ENCODE measurements at places on chromosomes 3 and 15. TPM values are rescaled to one million over a fixed set of nuclear protein-coding genes. Genes with fewer than 3 reads are reported as not detected.

DNA sequence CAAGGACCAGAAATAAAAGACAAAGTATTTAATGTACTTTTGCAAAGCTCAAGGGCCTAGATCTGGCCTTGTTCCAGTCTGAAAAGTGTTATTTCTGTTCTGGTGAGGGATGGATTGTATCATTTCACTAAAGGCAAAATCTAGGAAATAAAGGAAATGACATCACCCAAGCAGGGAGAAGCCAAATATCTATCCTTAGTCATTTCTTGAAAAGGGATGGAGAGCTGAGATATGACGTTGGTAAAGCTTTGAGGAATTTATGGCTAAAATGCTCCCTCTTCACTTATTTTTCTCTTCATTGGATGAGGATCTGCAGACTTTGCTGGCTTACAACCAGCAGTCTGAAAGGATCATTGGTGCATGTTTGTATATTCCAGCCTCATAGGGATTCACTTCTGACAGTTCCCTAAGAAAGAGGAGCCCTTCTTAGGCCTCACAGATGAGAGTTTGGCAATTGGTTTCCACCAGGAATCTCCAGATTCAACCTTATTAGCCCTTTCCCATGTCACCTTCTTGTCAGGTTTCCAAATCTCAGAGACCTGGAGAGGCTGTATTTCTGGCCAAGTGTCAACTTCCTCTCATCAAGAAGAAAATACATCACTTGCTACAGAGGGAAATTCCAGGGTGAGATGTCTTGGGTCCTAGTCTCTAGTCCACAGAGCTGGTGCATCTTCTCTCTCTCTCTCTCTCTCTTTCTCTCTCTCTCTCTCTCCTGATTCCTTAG is 93.7 kb upstream of the BOC start:
- DNase-seq, result no peak

- no peak for DNase-seq
Observed at GRCh38 chr3:104561324-104561723, 805.4 kb upstream of the ALCAM start.

GRCh38 chr3:186162221-186162620 is 53.3 kb upstream of the ETV5 start:
- DNase-seq, result no peak

DNA sequence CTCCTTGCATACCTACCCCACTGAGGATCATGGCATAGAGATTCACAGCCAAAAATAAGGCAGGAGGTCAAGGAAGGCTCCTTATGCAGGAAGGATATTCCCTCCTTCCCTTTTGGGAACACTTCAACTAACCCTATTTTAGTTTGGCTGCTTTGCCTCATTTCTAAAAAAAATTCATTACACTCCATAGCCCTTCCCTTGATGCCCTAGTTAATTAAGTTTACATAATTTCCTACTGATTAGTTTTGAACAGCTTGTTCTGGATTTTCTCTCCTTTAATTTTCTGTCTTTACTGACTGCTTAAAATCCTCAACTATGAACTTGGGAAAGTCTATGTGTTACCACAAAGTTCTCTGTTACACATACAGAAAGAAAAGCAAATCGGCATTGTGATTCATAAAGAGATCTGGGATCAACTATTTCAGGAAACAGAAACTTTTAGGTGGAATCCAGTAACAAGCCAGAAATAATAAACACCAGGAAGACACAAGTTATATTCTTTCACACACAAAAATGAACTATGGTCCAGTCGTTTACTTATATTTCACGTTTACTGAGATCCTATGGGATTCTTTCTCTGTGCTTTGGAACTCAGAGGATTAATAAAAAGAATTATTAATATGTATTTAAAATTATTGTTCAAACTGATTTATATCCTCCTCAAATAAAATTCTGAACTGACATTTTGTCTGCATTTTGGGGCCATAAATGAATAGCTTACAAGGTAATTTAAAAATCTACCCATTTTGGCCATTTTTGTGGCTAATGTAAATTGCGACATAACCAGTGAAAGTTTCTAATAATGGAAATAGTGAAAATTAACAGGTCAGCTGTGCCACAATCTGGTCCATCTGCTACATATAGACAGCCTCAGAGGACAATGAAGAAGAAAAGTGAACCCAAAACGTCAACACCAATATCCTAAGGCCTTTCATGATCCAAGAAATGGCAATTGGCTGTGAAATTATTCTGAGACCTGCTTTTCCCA is 113.8 kb downstream of the FRMD5 start:
- DNase-seq, result no peak

GRCh38 chr3:96813820-96814650 is at the start of gene EPHA6:
Gene EPHA6, plus strand, starts transcription at chr3:96814594.
- DNase-seq, result peak; percentile 32

- DNase-seq, result peak; percentile 76
Observed at GRCh38 chr3:192444096-192444790, 283.1 kb downstream of the FGF12 start.

DNA sequence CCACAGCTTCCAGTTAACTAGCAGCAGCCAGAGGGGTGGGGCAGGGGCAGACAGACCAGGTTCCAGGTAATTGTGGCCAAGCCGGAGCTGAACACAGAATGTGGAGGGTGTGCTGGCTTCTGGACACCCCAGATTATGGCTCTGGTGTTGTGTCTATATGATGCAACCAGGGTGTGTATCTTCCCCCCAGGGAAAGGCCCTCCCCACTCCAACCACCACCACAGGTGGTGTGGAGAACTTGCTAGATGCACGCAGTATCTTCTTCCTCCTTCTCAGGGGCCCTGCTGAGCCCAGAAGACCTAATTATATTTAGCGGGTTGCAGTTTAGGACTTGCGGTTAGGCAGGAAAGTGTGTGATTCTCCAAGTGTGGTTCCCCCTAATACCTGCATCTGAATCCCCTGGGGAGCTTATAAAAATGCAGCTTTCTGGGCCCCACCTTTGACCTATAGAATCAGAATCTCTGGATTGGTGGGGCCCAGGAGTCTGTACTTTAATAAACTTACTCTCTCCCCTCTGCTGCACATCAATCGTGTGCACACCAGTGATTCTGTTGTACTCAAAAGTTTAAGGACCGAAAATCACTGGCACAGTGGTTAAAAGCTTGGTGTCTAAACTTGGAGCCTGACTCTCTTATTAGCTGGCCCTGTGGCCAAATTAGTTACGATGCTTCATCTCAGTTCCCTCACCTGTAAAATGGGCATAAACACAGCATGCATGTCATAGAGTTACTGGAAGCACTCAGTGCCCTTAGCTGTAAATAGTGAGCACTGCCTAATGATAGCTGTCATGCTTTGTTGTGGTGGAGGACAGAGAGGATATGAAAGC is 379.1 kb upstream of the PROK2 start:
- DNase-seq, result no peak

DNA sequence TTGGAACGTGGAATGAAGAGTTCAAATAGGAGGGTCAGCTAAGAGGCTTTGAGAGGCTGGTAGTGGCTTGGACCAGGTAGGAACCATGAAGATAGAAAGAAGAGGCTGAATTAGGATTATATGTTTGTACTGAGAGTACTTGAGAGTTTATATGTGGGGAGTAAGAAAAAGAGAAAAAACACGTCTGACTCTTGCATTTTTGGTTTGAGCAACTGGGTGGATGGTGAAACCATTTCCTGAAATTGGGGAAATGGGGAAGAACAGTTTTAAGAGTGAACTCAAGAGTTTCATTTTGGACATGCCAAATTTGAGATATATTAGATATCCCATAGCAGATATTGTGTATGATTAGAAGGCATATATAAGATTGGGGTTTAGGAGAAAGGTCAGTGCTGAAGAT is 92.9 kb upstream of the TNIK start:
- DNase-seq, result no peak

- no peak for DNase-seq
Observed at GRCh38 chr3:107092121-107092520, 285.1 kb upstream of the CCDC54 start.

- peak; percentile 42 for DNase-seq
Observed at GRCh38 chr3:137792626-137793271, 28.6 kb downstream of the SOX14 start.

DNA sequence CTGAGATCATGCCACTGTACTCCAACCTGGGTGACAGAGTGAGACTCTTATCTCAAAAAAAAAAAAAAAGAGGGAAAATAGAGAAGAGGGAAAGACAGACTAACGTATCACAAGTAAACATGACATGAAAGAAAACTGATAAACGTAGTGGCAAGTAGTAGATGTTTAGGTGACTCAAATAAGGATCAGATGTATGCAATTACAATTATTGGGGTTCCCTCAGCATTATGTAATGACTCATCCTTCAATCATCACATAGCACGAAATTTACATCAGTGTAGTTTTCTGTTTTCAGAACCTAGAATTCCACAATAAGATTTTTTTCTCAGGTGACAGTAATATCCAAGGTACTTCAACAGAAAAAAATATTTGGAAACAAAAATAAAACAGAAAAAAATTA is 46.6 kb downstream of the DPP8 start:
- DNase-seq, result no peak

DNA sequence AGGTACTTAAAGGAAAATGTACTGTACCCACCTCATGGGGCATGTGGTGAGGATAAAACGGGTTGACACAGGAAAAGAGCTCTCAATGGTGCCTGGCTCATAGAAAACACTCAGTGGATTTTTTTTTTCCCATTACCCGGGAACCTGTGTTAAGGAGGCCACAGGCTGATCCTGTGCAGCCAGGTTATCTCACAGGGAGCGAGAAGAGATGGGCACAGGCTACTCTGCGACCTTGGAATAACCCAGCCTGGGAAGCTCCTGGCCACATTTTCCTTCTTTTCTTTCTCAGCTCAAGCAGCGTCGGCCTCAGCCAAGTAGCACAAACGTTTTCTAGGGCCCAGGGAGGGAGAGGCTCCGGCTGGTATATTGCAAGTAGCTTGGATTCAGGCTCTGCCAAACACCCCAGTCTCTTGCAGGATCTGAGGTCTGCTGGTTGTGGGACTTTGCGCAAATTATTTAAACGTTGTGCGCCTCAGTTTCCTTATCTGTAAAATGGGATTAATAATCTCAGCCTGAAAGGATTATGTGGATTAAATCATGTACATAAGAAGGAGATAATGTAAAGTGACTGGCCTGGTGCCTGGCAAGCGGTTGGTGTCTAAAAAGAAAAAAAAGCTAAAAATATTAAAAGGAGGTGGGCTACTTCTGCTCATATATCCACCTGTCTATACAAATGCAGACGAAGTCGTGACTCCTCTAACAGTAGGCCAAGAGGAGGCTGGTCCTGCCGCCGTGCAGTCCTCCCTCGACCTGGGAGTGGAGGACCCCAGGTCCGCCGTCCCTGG is 2.2 kb downstream of the FURIN start:
- DNase-seq, result peak; percentile 50

- DNase-seq, result no peak
Observed at GRCh38 chr3:63470745-63471144, 181.7 kb upstream of the SNTN start.

GRCh38 chr3:113241292-113242095 is 30.1 kb downstream of the BOC start:
- DNase-seq, result no peak

GRCh38 chr3:177571271-177571943 is 374.1 kb upstream of the TBL1XR1 start:
- no peak for DNase-seq

DNA sequence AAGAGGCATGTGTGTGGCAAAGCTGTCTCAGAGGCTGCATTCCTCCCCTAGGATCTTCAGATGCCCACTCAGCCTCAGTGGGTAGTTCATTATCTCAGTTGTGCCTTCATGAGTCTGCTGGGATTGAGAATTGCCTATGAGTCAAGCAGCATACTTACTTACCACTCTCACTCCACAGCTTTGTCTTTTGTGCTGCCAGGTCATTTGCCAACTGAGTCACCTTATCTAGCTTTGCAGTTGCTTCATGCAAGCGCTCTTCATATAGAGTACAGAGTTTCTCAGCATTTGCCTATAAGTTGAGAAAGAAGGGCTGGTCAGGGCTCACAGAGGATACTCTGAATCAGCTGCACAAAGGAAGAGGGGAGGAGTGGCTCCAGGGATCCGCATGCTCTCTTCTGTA is 89.5 kb downstream of the MYH15 start:
- DNase-seq, result peak; percentile 22

GRCh38 chr3:97917813-97918536 is 54.3 kb downstream of the RIOX2 start:
- no peak for DNase-seq

- DNase-seq, result no peak
Observed at GRCh38 chr15:92951800-92952457, 51.8 kb downstream of the CHD2 start.

DNA sequence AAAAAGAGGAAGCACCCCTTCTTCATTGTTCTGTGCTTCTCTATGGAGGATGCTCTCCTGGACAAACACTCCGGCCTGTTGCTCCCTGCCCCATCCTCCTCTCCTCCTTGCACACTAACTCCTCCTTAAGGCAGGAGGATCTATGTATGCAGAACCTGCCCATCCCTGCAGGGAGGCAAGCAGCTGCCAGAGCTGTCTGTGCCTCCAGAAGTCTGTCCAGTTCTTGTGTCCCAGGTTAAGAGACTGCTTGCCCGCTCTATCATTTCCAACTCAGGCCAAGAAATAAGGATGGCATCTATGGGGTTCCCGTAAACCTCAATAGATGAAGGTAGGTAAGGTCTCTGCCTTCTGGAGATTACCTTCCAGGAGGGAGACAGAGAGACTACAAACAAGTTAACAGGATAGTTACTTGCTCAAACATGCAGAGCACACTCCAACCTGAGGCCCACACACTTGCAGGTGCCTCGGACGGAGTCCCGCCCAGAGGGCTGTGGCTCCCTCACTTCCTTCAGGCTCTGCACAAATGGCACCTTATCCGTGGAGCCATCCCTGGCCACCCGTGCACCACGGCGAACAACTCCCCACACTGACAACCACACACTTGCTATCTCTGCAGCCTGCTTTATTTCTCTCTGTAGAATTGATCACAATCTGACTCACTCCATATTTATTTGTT is 6.9 kb downstream of the XXYLT1 start:
- DNase-seq, result no peak

- DNase-seq, result no peak
Observed at GRCh38 chr3:55167586-55168317, 239.9 kb upstream of the LRTM1 start.

DNA sequence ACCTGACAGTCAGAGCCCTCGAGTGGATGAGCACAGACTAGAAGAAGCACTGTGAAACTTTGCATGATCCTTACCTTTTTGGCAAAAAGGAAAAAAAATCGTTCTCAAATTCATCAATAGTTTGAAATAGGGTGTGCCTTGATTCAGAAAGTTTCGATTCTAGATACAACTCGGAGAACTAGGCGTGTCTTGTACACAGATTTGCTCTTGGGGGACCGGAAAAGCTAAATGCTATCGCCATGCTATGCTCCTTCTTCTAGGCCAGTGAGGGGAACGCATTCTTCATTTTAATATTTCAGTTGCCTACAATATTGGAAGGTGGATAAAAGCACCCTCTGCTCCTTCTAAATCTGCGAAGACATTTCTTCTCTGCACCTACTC is 25.0 kb downstream of the CD86 start:
- no peak for DNase-seq

SLC7A14 gene
- total RNA-seq, result not detected

LIPC gene
- 0.30 TPM for total RNA-seq

RBP2 gene
- not detected for total RNA-seq

MST1R gene
- 0.86 TPM for total RNA-seq

CHDH gene
- 0.55 TPM for total RNA-seq

SLC24A5 gene
- total RNA-seq, result not detected

TMEM44 gene
- total RNA-seq, result 3.7 TPM

LYZL4 gene
- total RNA-seq, result not detected

CEP97 gene
- 18.1 TPM for total RNA-seq

ANKRD63 gene
- not detected for total RNA-seq

DGKG gene
- 1.3 TPM for total RNA-seq

ANKRD34C gene
- not detected for total RNA-seq
